ENCODE measurements at places on chromosomes 16 and 17.

- peak; percentile 51 for DNase-seq
These were observed 8.2 kb downstream of the USP22 start for GRCh38 chr17:21034340-21035235.

- peak; percentile 27 for DNase-seq
These were observed 363.7 kb downstream of the SNX29 start for GRCh38 chr16:12340151-12340733.

DNA sequence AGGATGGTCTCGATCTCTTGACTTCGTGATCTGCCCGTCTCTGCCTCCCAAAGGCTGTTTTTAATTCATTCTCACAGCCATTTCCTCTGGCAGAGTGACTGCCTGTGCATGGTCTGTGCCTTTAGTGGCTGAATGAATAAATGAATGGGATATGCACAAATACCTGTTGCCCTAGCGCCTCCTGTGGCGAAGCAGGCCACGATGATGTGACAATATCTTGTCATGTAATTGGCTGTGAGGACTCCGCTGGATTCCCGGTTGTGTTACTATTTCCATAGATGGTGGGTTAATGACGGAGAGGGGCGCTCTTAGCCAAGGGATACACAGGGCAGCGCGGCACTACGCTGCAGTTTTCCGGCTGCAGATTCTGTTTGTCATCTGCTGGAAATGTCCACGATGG, 26.8 kb upstream of the ENDOV start:
- DNase-seq = no peak

DNA sequence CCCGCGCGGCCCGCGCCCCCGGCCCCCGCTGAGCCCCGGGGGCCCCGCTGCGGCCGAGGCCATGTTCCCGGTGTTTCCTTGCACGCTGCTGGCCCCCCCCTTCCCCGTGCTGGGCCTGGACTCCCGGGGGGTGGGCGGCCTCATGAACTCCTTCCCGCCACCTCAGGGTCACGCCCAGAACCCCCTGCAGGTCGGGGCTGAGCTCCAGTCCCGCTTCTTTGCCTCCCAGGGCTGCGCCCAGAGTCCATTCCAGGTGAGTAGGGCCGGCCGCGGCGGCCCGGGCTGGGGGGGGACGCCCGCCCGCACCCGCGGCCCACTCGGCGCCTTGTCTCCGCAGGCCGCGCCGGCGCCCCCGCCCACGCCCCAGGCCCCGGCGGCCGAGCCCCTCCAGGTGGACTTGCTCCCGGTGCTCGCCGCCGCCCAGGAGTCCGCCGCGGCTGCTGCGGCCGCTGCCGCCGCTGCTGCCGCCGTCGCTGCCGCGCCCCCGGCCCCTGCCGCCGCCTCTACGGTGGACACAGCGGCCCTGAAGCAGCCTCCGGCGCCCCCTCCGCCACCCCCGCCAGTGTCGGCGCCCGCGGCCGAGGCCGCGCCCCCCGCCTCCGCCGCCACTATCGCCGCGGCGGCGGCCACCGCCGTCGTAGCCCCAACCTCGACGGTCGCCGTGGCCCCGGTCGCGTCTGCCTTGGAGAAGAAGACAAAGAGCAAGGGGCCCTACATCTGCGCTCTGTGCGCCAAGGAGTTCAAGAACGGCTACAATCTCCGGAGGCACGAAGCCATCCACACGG, 504 bp downstream of the MAZ start:
- DNase-seq = no peak
